ENCODE measurements at places on chromosomes 2 and 18.

GRCh38 chr2:5322396-5322795, 369.8 kb upstream of the SOX11 start:
- no peak for DNase-seq

GRCh38 chr2:112977559-112978056, at the start of gene IL36G:
TSS of gene IL36G (plus strand) at chr2:112978006. CDS start at chr2:112978639, 633 bp downstream.
- DNase-seq, result no peak

DNA sequence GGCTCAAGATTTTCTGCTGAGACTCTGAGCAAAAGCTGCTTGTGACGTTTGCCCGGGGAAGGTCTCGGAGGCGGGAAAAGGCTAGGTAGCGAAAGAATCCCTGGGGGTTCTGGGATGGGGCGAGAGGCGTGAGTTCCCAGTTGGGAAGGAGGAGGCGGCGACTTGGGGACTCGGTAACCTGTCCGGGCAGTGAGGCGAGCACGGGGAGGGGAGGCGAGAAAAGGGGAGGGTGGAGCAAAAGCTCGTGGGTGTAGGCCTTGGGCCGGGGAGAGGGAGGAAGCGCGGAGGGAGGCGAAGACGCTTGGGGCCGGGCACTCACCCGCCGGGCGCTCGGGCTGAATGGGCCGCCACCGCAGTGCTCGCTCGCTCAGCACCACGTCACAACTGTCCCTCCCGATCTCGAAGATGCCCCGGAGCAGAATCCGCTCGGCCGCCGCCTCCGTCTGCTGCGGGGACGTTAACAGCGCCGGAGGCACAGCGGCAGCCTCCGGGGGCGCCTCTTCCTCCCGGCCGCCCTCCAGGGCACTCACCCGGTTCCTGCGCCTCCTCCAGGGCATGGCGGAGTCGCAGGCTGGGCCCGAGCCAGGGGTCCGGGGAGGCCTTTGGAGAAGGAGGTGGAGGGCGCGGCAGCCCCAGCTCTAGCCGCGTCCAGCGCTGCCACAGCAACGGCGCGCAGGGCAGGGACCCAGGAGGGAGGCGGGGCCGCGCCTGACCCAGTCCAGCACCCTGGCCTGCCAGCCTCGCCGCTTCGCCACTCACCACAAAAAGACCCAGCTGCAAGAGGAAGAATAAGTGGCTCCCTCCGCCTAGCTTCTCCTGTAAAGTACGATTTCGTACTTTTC, at the start of gene CERKL:
CERKL (minus strand) TSS at position 656 of the 842 bp plus-strand sequence; CDS start at position 557, 99 bp downstream.
- DNase-seq, result peak; percentile 41

DNA sequence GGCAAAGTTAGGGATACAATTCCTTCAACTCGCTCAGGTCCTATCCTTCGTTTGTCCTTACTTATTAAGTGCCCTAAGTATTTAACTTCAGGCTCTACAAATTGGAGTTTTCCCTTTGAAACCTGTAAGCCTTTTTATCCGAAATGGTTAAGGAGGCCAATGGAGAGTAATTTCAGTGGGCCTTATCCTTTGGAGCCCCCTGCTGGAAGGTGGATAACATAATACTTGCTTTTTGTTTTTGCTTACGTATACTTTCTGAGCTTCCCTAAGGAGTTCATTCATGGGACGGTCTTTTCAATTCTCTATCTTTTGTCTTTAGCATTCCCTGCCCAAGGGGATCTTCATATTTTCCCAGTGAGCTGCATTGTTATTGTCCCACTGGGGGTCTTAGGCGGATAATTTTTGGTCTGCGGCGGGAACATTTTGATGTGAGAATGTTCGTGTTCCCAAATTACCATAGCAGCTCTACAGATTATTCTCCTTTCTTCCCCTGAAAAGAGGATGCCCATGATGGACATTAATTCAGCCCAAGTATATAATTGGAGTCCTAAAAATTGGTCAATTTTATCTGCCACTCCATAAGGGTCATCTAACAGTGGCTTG, 34.4 kb upstream of the TRAPPC8 start:
- DNase-seq, result no peak

- no peak for DNase-seq
Observed at GRCh38 chr18:62064361-62064760, 122.5 kb downstream of the PIGN start.

DNA sequence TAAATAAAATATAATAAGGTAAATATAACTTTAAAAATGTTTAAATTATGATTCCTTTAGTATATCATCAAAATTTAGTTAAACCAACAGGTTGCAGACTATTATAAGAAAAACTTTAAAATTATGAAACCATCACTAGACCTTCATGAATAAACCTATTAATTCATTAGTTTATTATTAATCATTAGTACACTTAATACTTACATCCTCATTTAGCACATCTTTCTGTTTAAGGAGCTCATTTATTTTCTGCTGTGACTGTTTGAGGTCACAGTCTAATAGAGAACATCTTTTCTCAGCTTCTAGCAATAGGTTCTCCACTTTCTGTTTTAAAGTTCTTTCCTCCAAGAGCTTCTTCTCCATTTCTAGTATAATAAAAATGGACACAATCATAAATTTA, 52.8 kb downstream of the SLC66A3 start:
- no peak for DNase-seq

DNA sequence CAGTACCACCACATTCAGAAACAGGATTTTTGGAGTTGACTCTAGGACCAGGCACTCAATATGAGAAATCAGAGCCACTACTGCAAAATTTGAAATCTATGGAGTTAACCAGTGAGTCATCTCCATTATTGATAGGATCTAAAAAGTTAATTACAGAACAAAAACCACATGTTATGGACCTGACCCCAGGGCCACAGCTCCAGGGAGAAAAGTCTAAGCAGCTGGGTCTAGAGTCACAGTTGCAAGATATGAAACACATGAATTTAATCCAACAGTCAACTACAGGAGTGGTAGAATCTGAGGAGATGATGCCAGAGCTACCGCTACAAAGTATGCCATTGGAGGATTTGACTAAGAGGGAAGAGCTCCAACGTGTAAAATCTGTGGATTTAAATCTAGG, 13.4 kb upstream of the ZNF512 start:
- DNase-seq, result no peak

DNA sequence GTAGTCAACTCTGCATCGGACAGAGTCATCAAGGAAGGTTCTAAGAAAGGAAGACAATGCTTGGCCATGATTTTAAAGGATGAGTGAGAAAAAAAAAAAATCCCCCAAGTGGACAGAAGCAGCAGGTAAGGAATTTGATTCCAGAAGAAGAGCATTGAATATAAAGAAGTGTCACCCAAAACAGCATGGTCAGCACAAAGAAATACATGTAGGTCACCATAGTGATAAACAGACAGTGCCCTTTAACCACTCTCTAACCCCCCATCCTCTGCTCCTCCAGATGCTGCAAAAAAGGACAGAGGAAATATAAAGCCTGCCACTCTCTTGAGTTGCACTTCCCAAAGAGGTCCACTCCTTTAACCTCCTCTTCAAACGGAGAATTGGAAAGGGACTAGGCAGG, 23.4 kb downstream of the FEZ2 start:
- DNase-seq, result no peak

DNA sequence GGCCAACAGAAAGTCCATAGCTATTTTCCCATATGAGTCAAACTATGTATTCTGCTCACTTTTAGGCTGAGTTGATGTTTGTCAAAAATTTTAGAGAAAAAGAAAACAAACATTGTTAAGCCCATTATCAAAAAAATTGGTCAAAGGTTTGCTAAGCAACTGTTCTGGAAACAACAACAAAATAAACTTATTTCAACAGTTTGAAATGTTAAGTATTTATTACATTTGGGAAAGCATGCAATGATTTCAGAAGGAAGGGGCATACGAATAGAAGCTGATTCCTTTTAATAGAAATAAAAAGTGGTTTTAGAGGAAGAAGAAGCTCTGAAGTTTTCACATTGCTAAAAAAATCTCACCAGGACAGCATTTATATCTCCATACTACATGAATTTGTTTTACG, 1837.5 kb upstream of the CELF4 start:
- no peak for DNase-seq

GRCh38 chr18:75474332-75474731, 46.8 kb upstream of the SMIM21 start:
- DNase-seq, result no peak

DNA sequence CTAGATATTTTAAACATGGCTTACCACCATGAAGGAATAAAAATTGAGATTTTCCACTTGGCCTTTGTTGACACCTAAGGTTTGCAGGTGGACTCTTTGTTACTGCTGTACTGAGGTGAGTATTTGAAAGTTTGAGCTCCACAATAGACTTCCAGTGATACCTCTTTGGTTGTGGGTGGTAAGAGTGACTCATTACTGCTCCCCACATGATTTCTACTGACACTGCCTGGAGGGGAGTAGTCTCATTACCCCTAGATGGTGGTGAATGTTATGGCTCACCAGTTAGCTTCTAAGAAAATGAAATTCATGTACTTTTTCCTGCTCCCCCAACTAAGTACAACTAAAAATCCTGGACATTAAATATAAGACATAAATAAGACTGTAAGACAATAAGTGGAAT, 1183.1 kb upstream of the TMEFF2 start:
- no peak for DNase-seq

DNA sequence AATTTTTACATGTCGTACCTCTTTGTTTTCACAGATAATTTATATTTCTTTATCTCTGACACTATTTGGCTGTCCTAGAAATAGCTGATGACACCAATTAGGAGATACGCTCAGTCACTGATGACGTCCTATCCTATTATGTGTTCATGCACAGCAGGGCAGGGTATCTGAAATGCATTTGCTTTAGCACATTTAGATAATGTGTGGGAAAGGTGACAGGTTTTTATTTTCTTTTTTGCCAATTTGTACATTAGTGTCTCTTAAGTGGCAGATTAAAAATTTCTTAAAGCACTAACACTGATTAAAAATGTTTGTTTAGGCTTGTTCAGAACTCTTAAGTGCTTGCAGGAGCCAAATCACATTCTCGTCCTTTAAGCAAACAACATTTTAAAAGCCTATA, 39.7 kb downstream of the CDC42EP3 start:
- no peak for DNase-seq

DNA sequence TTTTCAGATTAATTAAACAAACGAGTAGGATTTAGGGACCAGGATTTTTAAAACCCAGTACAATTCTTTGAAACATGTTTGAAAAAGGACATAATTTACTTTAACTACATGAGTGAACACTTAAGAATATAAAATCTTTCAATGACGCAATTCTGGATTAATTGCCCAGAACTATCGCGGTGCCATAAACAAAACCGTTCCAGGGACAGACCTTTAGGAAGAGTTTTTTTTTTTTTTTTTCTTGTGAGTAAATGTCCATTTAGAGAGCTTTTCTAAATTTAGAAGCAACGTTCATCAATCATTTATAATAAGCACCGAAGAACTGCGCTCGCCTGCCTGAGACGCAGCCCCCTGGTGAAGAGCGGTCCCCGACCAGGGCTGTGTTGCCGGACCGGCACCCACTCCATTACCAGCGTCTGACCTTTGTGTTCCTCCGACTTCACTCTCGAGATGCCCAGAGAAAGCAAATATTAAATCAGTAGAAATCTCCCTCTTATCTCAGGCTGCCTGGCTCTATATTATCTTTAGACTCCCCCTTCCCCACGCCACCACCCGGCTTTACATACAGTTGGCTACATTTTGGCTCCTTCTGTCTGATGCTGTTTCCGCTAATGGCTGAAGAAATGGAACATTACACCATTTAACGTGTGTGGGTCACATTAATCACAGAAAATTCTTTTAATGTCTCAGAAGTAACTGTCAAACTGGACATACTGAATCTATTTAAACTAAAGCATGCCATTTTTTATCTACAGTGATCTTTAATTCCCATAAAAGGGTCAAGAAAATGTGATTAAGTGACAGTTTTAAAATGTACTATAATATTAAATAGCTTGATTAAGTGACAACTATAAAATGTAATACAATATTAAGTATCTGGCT, 364.0 kb upstream of the MEIS1 start:
- no peak for DNase-seq

GRCh38 chr2:23698116-23698693, 228.7 kb downstream of the ATAD2B start:
- DNase-seq, result peak; percentile 8

GRCh38 chr2:97745474-97746174, 32.2 kb downstream of the ZAP70 start:
- DNase-seq, result peak; percentile 4

DNA sequence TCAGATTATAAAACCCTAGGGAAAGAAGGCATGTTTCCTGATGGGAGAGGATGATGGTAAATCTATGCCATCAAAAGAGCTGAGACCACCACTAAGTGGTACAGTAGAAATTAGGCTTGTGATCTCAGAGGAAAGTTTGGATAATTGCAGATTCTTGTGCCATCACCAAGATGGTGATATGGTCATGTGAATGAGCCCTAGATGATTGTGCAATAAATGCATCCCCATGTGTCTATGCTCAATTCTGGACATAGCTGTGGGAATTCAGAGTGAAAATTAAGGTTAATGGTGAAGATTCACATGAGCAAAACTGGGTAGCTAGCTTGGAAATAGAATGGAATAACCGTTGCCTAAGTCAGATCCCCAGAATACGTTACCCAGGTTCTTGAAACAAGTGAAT, 496.1 kb upstream of the FSIP2 start:
- DNase-seq, result no peak

DNA sequence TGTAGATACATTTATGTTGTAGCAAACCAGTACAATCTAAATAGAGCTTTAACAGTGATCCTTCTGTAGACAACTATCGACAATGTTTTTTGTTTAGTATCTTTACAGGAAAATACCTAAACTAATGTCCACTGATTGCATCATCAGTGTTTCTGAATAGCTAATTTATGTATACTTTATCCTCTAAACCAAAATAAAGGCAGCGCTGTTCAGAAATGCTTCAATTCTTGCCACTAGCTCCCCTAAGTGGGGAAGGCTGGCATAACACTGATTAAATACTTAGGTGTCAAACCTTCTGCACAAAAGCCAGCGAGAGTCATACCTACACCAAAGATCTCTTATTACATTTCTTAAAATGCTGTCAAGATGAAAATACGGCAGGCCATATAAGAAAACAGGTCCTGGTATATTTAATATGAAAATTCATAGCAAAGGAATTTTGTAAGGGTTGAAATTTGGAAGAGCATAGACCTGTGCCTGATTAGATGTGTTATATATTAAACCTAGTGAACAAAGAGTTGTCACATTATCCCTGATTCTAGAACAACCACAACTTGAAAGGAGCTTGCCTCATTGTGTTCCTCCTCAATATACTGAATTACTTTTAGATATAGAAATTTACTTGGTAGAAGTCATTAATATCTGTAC, 1693.4 kb upstream of the SLC39A10 start:
- no peak for DNase-seq

GRCh38 chr18:1708006-1708405, 803.3 kb downstream of the ADCYAP1 start:
- no peak for DNase-seq

- DNase-seq, result no peak
Observed at GRCh38 chr2:23503097-23503496, 118.1 kb downstream of the KLHL29 start.

- no peak for DNase-seq
Observed at GRCh38 chr18:3211236-3211992, 8.4 kb downstream of the MYOM1 start.

GRCh38 chr2:33342705-33343104, 133.7 kb upstream of the RASGRP3 start:
- no peak for DNase-seq

- peak; percentile 87 for DNase-seq
Observed at GRCh38 chr2:219277703-219278654, 1.2 kb upstream of the DNAJB2 start.

All from right hindlimb (tissue), 1 donor.